Activated CD4-positive, alpha-beta T cell treated with anti-CD3 and anti-CD28 coated beads, Interleukin-2, amount 50 U/mL, for 16 hours (primary cell): ENCODE measurements at places on chromosomes 2 and 18.
A peak's percentile ranks its signal among the peaks of the same experiment; 100 is the strongest.

GRCh38 chr18:6747646-6748045 is 18.1 kb downstream of the ARHGAP28 start:
- no peak for DNase-seq

DNA sequence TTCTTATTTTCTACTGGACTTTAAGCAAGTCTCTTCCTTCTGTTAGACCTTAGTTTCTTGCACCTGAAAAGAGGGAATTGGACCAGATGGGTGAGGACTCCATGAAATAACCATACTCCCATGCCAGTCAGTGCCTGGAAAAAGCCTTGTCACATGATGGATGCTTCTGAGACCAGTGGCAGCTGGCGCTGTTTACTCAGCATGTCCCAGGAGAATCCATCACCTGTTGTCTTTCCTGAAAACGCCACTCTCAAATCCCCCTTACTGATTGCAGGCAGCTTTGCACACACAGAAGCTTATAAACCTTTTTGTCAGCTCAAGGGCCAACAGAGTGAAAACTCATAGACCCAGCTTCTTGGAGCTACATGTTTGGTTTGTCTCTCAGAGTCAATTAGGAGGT is 117.6 kb downstream of the POLE4 start:
- DNase-seq: no peak

GRCh38 chr2:19299032-19299431 is 59.4 kb downstream of the OSR1 start:
- no peak for DNase-seq

- peak; percentile 73 for DNase-seq
These were observed 69.9 kb upstream of the MCFD2 start for GRCh38 chr2:46985512-46985911.

- peak; percentile 34 for DNase-seq
These were observed 1.4 kb downstream of the FZD5 start for GRCh38 chr2:207768168-207768865.

DNA sequence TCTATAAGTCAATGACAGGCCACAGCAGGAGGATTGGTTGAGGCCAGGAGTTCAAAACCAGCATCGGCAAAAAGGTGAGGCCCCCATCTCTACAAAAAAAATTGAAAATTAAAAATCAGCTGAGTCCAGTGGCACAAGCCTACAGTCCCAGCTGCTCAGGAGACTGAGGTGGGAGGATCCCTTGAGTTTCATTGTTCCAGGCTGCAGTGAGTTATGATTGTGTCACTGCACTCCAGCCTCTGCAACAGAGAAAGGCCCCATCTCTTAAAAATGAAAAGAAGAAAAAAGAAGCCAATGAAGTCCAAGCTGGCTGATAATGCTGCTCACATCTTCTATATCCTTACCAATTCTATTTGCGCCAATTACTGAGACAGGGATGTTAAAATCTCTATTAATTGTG is 39.1 kb downstream of the MRPS5 start:
- DNase-seq: no peak

DNA sequence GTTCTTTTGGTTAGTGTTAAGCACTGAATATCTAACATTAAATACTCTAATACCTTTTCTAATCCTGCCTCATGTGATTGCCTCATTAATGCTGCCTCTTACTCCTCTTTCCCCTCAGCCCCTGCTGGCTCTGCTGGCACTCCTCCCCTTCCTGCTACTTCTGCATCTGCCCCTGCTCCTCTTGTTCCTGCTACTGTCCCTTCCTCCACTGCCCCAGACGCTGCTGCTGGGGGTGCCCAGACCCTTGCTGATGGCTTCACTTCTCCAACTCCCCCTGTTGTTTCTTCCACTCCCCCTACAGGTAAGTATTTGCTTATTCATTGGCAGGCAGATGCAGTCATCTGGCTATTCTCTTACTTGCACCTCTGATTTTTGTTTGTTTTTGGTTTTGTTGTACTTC is 68.5 kb downstream of the ABI2 start:
- no peak for DNase-seq

GRCh38 chr2:20614201-20615067 is 36.5 kb downstream of the HS1BP3 start:
- no peak for DNase-seq

- DNase-seq: no peak
These were observed 104.3 kb downstream of the VWC2L start for GRCh38 chr2:214515111-214515510.
